GF-D8 (cell line): ENCODE measurements at places on chromosomes 11 and 22.
A peak's percentile ranks its signal among the peaks of the same experiment; 100 is the strongest.

DNA sequence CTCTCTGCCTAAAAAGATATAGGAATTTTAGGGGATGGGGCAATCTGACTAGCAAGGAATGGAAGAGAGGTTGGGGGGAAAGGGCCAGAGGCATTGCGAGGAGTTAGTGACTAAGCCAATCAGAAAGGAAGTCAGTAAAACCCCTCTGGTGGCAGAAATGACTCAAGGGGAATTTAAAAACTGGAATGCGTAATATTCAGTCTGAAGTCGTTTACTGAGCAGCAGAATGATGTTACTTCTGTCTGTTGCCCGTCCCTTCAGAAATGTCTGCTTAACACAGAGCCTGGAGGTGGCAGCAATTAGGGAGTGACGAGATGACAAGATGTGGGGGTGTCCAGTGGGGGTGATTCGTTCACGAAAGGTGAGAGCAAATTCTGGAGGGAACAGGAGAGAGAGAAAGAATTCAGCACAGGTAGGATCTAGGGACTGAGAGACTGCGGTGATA, 107.7 kb upstream of the CLMP start:
- DNase-seq = no peak

DNA sequence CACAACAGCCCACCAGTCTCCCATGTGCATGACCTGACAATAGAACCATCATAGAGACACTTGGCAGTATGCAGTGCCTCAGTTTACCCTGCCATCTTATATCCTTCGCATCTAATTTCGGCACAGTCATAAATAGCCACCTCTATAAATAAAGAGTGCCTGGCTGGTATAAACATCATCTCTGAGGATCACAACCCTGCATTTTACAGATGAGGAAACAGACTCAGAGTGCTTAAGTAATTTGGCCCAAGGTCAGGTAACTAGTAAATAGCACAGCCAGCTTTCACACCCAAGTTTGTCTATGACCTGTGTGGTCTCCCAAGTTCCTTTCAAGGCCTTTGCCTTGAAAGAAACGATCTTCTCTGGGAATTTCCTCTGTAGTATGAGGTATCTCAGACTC, 44.6 kb downstream of the CYB5R2 start:
- no peak for DNase-seq

DNA sequence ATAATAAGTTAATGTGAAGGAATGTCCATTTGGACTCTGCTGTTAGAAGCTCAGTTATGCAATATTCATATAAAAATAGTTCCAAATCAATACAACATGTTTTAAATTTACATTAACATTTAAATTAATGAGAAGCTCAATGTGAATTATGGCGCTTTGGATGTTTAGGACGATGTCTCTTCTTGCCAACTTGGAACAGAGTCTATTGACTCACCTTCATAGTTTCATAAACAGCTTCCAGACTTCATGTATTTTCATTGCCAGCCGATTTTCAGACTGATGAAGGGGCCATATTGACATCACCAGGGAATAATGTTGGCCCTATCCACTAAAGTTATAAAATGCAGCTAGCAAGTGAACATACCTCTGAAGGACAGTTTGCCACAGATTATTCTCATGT, 1136.2 kb downstream of the LRRC4C start:
- DNase-seq = no peak

- DNase-seq = no peak
These were observed 247.9 kb downstream of the FAM76B start for GRCh38 chr11:95541715-95542114.

- no peak for DNase-seq
These were observed 11.6 kb downstream of the OR51B4 start for GRCh38 chr11:5290106-5290505.

DNA sequence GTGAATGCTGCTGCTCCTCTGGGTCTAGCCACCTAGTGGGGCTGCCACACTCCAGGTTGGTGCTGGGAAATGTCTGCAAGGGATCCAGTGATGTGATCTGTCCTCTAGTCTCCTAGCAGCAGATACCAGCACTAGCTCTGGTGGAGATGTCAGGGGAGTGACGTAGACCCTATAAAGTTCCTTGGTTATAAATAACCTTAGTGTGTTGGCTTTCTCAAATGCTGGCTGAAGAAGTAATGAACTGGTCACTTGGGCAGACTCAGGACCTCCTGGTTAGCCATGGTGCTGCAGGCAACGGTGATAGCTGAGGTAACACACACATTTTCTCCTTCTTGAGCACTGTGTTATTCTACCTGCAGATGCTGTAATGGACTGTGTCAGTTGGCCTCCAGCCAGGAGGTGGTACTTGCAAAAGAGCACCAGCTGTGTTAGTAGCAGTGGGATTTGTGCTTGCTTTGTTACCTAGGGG, 35.5 kb downstream of the BBOX1 start:
- no peak for DNase-seq

DNA sequence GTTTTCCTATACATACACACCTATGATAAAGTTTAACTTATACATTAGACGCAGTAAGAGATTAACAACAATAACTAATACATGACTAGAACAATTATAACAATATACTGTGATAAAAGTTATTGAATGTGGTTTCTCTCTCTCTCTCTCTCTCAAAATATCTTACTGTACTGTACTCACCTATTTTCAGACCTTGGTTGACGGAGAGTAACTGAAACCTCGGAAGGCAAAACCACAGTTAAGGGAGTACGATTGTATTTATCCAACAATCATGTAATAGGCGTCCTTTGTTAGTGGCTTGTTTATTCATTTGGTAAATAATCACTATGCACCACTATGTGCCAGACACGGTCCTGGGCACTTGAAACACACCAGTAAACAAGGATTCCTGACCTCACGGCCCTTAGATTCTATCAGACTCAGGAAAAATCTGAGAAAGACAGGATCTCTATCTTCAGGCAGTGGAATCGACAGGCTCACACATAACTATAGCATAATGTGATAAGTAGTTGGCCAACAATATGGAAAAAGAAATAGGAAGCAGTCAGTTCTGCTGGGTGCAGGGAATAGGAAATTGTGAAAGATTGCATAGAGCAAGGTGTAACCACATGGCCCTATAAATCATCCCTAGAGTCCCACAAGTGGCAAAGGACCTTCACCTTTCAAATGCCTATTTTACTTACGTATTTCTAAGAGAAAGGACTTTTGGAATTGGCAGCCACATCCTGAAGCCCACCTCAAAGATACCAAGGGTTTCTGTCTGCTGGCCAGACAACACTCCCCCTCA, 12.0 kb downstream of the ETS1 start:
- DNase-seq = peak; percentile 91

DNA sequence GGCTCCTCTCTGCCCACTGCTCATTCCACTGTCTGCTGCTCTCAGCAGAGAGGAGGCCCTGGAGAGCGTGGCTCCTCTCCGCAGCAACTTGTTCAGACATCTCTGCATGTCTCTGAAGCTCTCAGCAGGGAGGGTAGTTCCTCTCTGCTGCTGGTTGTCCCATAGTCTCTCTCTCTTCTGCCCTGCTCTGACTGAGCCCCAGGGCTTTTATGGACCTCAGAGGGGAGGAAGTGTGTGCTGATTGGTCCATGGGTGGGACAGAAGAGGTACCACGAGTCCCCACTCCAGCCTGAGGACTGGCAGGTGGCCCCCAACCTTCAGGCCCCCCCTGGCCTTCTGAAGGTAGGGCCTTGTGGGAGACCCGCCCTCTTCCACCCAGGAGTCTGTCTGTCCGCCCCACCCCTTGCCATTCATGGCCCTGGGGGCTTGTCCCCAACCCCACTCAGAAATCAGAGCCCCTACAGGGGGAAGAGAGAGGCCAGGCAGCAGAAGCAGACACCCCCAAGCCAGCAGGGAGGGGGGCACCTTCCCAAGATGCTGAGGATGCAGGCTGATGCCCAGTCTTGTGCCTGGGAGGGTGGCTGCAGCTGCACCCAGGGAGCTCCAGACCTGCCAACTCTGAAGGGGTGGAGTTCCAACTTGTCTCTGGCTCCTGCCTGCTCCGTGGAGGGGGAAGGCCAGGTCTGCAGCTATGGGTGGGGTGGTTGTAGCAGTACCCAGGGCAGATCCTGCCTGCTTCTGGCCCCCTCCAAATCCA, 35.1 kb downstream of the C11orf91 start:
- no peak for DNase-seq

DNA sequence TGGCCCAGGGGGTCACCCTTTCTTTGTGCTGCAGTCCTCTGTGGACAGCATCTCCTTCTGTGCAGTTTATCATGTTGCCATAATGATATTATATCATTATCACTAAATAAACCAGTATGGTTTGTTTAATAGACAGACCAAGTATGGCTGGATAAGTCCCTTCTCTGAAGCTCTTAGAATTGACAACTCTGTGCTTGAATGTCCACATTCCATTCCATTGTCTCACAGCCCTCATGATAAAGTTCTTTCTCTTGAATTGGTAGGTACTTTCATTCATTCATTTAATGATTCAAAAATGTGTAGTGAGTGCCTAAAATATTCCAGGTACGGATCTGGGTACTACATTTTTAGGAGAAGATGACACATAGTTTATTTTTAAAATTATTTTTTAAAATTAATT, 7.8 kb downstream of the RPS6KA4 start:
- no peak for DNase-seq

GRCh38 chr11:33696411-33696810, 4.2 kb downstream of the C11orf91 start:
- DNase-seq = no peak

GRCh38 chr11:35313066-35313759, 106.1 kb downstream of the SLC1A2 start:
- no peak for DNase-seq

DNA sequence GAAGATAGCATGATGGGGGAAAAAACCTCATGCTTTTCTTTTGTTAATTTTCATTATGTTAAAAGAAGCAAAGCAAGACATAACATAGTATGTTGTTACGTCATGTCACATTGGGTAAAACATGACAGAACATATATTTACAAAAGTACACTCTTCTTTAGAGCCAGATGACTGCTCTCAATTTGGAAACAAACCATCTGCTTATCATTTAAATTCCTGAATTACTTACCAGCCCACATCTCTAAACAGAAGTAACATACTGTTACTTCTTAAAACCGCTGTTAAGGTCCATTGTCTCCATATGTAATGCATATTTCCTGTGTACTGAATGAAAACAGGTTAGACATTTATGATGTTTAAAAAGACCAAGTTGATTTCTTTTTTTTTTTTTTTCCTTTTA, 100.0 kb downstream of the TMEM135 start:
- no peak for DNase-seq

DNA sequence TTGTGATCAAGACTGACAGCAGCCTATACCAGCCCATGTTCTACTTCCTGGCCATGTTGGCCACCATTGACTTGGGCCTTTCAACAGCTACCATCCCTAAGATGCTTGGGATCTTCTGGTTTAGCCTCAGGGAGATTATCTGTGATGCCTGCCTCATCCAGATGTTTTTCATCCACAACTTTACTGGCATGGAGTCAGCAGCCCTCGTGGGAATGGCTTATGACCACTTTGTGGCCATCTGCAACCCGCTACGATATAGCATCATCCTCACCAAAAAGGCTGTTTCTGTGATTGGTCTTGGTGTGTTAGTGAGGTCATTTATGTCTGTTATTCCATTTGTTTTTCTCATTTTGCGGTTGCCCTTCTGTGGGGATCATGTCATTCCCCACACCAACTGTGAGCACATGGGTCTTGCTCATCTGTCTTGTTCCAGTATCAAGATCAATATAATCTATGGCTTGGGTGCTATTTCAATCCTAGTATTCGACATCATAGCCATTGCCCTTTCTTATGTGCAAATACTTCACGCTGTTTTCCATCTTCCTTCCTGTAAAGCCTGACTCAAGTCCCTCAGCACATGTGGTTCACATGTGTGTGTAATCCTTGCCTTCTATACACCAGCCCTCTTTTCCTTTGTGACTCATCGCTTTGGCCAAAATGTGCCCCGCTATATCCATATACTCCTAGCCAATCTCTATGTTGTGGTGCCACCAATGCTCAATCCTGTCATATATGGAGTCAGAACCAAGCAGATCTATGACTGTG, 23.6 kb downstream of the OR52E1 start:
- no peak for DNase-seq

GRCh38 chr11:9001736-9002135, 2.1 kb downstream of the NRIP3 start:
- peak; percentile 45 for DNase-seq

DNA sequence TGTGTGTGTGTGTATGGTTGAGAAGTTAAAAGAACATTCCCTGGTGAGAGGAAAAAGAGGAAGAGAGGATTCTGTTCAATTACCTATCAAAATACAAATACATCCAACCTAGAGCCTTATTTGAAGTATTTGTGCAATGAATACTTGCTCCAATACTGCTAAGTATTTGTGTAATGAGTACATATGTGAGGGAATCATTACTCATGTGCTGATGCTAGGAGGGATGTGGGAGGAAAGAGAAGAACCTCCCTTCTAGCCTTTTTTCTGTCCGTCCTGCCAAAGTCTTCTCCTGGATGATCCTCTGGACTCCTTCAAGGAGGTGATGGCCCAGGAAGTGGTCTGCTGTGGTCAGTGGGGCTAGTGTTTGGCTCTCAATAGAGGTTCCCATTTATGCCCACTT, 36.0 kb upstream of the ACCSL start:
- DNase-seq = no peak

DNA sequence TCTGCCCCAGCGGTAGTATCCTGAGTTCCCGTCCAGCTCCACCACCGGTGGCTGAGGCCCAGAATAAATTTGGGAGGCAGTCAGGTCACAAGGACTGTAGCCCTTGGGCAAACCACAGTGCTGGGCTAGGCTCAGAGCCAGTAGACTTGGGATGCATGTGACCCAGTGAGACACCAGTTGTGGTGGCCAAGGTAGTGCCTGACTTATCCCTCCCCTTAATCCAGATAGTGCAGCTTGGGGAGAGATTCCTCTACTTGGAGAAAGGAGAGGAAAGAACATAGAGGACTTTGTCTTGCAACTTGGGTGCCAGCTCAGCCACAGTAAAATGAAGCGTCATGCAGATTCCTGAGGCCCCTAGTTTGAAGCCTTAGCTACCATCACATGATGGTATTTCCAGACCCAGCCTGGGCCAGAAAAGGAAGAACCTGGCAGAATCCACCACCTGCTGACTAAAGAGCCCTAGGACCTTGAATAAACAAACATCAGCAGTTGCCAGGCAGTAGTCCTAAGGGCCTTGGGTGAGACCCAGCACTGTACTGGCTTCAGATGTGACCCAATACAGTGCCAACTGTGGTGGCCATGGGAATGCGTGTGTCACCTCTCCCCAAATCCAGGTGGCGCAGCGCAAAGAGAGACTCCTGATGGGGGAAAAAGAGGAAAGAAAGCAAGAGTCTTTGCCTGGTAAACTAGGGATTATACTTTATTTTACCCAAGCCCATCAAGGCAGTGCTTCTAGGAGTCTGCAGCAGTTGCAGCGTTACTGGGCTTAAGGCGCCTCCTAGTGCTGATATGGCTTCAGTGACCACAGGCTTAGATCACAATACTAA, 17.0 kb upstream of the DDX10 start:
- peak; percentile 65 for DNase-seq

- DNase-seq = no peak
These were observed 93.7 kb upstream of the CARD18 start for GRCh38 chr11:105233285-105233684.

- DNase-seq = peak; percentile 16
These were observed at the start of the genes POLR2L and TSPAN4 for GRCh38 chr11:842370-843002. TSS of gene POLR2L (minus strand) at chr11:842529. CDS start at chr11:842508, 21 bp downstream. TSS of gene TSPAN4 (plus strand) at chr11:842852. CDS start at chr11:850305, 7,453 bp downstream.

- DNase-seq = no peak
These were observed 6.7 kb downstream of the IFITM10 start for GRCh38 chr11:1743585-1744136.

- no peak for DNase-seq
These were observed 112.0 kb downstream of the DBX1 start for GRCh38 chr11:20048246-20048645.
